ENCODE measurements at places on chromosomes 11 and 22.

DNA sequence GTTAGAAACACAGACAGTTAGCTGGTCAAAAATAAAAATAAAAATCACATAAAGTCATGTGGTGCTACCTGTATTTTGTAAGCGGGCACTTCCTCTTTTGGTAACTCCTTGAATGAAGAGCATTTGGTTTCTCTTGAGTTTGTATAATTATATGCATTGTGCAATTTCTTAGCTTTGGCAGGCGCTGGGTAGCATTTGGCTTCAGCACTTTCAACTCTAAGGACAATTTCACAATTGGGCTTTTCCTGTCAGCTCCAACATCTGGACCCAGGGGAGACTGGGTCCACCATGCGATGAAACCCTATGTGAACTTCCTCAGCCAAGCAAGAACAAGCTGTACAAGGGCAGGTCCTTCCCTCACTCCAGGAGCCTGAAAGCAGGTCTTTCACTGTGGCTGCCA is 169.1 kb downstream of the RRAS2 start:
- no peak for DNase-seq

DNA sequence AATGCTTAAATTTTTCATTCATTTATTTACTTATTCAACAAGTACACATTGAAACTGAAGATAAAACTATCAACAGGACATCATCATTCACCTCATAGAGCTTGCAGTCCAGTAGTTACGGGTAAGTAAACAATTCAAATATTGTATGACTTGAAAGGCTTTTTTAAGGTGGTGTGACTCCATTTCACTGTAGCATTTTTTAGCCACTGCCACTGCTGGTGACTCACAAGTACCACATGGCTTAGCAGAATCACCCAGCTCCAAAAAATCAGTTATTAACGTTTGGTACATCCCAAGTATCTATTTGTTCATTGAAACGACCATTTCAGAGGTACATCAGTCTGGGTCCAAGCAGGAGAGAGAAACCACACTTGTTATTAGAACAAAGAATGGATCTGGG is 427.9 kb upstream of the DDI1 start:
- DNase-seq, result peak; percentile 8

GRCh38 chr11:120217941-120218694 is 7.3 kb downstream of the OAF start:
- no peak for DNase-seq

GRCh38 chr22:38733724-38734381 is 21.9 kb downstream of the SUN2 start:
- peak; percentile 31 for DNase-seq

DNA sequence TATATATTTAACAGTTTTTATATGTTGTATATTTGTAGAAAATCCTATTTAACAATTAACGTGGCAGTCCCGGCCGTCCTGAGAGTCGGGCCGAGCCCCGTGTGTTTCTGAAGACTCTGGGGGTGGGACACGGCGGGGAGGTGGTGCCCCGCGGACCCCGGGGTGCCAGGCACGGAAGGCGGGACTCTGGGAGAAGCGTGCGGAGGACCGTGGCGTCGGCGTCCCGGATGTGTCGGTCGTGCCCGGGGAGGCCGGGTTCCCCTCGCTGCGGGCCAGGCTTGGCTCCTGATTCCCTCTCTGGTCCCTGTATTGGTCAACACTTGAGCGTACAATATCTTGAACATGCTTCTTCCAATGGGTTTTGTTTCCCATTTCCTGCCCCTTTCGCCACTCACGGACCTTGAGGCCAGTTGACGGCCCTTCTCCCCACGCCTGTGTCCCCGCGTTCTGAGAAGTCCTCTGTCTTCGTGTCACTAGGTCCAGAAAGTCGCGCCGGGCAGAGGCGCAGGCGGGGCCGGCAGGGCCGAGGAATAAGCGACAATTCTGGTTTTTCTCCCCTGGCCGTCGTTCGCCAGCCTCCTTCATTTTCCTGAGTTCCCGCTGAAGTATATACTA is 1076.7 kb downstream of the BRD1 start:
- peak; percentile 2 for DNase-seq

DNA sequence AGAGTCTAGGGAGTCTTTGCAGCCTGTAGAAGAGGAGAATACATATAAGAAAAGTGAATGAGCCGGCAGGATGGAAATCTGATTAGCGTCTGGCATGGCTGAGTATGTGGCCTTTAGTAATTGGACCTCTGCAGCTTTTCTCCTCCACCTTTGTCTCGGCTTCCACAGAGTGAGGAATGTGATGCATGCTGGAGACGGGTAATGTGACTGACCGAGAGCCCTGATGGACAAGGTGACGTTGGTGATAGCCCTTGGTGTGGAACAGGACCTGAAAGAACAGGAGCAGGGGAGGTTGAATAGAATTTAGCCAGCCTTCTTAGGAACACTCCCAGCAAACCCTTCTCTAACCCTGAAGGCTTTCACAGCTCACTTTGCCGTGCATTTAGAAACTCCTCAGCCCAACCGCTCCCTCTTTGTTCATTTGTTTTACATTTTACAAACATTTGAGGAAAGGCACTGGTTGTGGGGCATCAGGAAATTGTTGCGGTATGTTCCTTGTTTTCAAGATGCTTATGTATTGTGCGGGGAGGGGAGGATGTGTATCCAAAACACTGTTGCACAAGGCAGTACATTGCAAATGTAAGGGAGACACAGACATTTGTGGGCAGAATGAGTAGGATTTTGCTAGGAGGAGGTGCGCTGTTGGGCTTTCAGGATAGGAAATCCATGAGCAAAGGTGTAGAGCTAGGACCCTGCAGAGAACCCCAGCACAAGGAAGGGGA is 6.9 kb downstream of the GTPBP1 start:
- DNase-seq, result no peak

DNA sequence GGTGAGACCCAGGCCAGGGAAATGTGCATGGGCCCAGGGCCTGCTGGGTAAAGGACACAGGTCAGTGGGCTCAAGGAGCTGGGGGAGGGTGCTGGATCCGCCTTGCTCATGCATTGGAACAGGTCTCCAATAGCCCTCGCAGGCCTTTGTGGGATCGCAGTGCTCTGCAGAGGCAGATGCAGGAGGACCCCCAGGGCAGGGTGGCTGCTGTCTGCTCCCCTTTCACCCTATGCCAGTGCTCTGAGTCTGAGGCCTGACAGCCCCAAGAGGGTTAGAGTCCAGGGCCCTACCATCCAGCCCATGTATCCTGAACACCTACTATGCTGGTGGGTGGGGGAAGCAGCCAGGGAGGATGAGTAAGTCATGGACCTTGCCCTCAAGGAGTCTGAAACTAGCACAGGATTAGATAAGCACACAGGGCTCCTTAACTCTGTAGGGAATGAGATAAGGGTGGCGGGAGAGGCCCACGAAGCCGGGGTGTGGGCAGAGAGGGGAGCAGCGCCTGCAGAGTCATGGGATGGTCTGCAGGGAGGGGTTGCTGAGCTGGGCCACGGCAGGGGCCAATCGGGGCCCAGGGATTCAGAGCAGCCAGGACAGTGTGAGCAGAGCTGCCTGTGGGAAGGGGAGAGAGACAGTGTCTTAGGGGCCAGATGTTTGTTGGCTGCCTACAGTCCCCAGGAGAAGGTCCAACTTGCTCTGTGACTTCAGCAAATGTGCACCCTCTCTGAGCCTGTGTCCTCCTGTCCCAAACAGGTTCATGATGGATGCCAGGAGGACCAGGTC is 10.5 kb upstream of the EHD1 start:
- no peak for DNase-seq

GRCh38 chr11:34341096-34341495 is 16.7 kb downstream of the ABTB2 start:
- DNase-seq, result no peak

DNA sequence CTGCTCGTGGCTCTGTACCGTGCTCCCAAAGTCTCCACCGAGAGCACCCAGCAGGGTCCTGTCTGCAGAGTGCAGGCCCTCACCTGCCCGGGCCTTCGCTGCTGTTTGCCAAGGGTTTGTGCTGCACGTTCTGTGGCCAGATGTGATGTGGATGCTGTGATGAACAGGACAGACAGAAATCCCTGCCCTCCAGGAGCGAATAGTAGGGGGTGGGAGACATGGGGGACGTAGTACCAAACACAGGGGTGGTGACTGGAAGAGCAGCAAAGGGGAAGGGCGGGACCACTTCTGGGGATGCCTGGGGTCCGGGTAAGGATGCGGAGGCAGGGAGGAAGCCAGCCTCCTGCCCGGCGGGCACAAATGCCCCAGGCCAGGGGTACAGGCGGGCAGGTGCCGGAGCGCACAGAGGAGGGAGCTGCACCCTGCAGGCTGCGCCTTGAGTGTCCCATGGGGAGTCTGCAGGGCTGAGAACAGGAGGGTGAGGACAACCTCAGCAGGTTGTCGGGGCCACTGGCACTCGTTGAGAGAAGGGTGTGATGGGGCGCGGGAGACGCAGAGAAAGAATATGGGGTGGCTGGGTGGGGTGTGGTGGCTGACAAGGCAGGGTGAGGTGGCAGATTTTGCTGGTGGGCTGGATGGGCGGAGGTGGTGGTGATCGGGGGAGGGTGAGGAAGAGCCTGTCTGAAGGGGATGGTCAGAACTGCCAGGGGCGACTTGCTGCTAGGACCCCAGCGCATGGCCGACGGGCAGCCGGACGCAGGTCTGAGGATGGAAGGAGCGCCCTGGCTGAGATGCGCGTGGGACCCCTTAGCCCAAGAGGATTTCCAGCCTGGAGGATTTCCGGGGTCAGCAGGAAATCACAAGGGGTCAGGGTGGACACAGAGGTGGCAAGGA is 16.3 kb upstream of the CTSD start:
- no peak for DNase-seq

DNA sequence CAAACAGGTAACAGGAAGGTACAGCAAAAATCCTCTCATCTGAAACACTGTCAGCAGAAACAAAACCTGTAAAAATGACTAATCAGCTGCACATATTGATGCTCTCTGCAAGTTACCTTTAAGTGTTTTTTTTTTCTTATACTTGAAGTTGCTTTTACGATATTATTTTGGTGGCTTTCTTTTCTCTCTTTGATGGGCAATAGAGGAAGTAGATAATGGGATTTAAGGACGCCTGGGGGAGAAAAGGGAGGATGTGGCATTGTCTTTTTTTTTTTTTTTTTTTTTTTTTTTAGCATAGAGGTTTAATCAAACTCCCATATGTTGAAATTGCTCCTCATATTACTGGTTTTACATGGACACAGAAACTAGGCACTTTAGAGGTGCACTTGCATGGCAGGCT is 11.4 kb upstream of the ADSL start:
- DNase-seq, result no peak

DNA sequence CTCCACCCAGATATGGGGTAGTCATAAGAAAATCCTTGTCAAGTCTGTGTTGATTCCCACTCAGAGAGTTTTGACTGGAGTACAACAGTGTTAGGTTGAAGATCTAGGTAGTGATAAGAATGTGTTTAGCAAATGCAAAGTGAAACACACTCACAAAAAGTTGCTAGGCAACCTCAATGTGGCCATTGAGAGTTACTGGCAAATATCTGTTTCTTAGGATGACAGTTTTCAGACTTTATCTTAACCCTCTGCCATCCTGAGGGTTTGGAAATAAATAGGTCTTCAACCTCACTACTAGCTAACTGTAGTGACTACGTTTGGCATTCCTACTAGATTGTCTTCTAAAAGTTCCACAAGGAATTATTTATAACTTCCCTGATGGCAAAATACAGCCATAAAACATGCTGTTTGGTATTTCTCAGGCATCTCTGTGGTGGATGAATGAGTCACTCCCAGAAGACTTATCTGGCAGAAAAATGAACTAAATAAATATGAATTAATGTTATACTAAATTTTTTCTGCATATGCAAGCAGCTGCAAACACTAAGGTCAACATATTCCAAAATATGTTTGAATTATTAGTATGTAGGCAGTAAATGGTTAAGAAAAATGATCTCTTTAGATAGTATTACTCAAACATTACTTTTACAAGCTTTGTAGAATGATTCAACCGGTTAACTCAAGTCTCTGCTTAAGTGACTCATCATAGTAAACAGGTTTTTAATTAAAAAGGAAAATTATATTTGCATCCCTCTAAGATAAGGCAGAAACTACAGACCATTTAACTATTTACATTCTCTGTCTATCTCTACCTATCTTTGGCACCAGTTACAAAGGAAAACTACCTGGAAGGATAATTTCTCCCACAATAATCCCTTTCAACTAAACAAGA is 17.1 kb upstream of the SYTL2 start:
- peak; percentile 80 for DNase-seq
